ENCODE measurements at places on chromosomes 16 and 17. TPM values are rescaled to one million over a fixed set of nuclear protein-coding genes. Genes with fewer than 3 reads are reported as not detected.

- DNase-seq, result no peak
Measured at GRCh38 chr17:64200080-64201032, 62.7 kb downstream of the TEX2 start.

DNA sequence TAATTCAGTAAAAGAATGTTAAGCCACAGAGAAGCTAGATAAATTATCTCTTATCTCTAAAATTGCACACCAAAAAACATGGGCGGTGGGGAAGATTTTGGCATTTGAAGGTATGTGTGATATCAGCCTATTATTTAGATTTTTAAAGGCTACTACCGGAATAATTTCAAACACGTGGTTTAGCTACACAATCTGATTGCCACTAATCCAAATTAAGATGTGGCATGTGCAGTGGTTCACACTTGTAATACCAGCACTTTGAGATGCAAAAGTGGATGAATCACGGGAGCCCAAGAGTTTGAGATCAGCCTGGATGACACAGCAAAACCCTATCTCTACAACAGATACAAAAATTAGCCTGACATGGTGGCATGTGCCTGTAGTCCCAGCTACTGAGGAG is 584.5 kb downstream of the HS3ST4 start:
- DNase-seq, result no peak

Gene CD300LB
- not detected for total RNA-seq

Gene GAS7
- 52.8 TPM for total RNA-seq

- no peak for DNase-seq
Measured at GRCh38 chr16:23635958-23636357, 5.2 kb downstream of the PALB2 start.

- no peak for DNase-seq
Measured at GRCh38 chr17:68452724-68453290, 4.5 kb downstream of the WIPI1 start.

GRCh38 chr16:27027971-27028370 is 38.8 kb upstream of the C16orf82 start:
- no peak for DNase-seq

DNA sequence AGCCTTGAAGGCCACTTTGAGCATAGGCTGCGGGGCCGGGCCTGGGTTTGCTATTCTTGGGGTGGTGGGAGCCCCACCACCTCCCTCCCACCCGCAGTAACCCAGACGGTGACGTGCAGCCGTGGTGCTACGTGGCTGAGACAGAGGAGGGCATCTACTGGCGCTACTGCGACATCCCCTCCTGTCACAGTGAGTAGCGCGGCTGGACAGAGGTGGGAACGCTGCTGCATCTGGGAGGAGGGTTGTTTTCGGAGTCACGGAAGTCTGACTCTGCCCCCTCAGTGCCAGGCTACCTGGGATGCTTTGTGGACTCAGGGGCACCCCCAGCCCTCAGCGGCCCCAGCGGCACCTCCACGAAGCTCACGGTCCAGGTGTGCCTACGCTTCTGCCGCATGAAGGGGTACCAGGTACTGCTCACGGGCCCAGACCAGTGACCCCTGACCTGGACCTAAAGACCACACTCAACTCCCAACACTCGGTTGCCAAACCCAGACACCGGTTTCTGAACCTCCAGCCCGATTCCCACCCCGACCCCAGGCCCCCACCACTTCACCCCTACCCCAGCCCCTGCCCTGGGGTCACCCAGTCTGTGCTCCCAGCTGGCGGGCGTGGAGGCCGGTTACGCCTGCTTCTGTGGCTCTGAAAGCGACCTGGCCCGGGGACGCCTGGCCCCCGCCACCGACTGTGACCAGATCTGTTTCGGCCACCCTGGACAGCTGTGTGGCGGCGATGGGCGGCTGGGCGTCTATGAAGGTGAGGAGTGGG is 2.1 kb downstream of the KREMEN2 start:
- no peak for DNase-seq

- DNase-seq, result no peak
Measured at GRCh38 chr17:21528031-21528695, 152.0 kb downstream of the KCNJ12 start.

DNA sequence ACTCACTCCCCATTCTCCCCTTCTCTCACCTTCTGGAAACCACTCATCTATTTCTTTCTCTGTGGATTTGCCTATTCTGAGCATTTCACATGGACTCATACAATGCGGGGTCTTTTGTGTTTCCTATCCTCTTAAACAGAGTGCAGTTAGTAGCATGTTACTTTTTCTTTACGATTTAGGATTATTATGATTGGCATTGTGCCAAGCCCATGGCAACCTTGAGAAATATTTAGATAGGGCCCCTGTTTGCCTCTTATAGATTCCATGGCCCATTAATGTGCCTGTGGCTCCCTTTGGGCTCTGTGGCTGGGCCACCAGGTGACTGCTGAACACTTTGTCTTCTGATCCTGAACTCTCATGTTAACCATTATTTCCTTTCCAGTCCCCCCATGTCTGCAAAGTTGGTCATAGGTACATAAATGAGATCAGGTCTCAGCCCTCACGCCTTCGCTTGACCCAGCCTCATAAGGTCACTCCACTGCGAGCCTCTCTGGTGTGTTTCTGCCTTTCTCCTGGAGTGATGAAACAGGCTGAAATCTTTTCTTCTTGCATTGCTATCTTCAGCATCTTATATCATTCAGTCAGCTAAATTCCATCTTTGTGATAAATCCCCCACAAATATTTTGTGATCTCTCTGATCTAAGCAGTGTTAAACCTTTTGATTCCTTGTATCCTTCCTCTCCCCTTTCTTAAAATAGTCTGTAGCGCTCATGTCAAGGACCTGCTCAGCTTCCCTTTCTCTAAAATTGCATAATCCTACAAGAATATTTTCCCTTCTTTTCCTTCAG is 44.0 kb downstream of the MYH3 start:
- DNase-seq, result no peak

Gene ABCA6
- 41.5 TPM for total RNA-seq

GRCh38 chr17:8894673-8895578 is 27.5 kb upstream of the PIK3R6 start:
- DNase-seq, result no peak

DNA sequence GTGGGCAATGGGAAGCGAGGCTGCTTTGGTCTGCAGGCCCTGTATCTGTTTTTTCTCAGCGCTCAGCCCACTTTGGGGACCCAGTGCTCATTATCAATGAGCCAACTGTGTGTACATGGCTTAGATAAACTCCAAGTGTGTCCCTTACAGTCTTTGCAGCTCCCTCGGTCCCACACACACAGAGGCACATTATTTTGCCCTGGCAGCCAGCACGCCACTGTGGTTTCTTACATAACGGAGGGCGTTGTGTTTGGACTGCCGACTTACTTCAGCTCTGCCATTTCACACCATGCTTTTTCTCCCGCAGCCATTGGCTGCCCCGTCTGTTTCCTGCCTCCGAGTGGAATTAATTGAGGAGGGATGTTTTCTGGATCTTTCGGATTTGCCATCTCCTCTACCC is 56.5 kb upstream of the CLEC18A start:
- no peak for DNase-seq

- DNase-seq, result no peak
Measured at GRCh38 chr17:64157669-64158180, 27.8 kb upstream of the ERN1 start.

Gene KRTAP9-4
- total RNA-seq, result not detected

Gene TBC1D3B
- 10.9 TPM for total RNA-seq

GRCh38 chr17:3799181-3799945 is 1.6 kb downstream of the ITGAE start:
- DNase-seq, result no peak

Gene CAVIN1
- 382 TPM for total RNA-seq

Gene HOXB3
- 11.3 TPM for total RNA-seq

Gene FCSK
- total RNA-seq, result 65.3 TPM

Gene HSD17B1
- 0.35 TPM for total RNA-seq

Gene NPIPB2
- 1.8 TPM for total RNA-seq

Gene ZFPM1
- 6.9 TPM for total RNA-seq

Gene KRTAP4-9
- not detected for total RNA-seq

GRCh38 chr17:37067555-37068111 is 118.9 kb downstream of the AATF start:
- no peak for DNase-seq

DNA sequence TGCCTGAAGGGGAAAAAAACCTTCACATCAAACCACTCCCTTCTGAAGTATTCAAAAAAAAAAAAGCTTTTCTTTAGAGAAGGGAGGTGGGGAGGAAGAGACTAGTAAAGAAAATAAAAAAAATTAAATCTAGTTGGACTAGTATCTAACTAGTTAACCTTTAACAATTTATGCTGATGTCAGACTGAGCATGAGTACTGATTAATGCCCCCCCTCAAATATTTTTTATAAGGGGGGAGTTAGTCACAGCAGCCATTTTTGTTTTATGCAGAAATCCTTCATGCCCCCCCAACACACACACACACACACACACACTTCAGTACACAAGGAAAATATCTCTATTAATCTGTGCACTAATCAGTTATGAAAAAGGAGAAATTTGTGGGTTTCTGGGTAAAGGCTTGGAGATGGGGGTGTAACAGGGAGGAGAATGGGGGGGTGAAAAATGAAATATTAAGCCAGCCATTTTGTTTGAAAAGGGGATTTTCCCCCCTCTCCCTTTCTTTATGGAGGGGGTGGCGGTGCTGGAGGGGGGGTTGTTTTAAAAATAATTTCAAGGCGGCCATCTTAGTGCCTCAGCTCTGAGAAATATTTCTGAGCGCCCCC is 4.7 kb upstream of the CHD3 start:
- no peak for DNase-seq

- DNase-seq, result no peak
Measured at GRCh38 chr16:46900455-46901235, 16.5 kb downstream of the GPT2 start.

GRCh38 chr16:64292953-64293352 is 828.9 kb downstream of the CDH11 start:
- DNase-seq, result no peak

DNA sequence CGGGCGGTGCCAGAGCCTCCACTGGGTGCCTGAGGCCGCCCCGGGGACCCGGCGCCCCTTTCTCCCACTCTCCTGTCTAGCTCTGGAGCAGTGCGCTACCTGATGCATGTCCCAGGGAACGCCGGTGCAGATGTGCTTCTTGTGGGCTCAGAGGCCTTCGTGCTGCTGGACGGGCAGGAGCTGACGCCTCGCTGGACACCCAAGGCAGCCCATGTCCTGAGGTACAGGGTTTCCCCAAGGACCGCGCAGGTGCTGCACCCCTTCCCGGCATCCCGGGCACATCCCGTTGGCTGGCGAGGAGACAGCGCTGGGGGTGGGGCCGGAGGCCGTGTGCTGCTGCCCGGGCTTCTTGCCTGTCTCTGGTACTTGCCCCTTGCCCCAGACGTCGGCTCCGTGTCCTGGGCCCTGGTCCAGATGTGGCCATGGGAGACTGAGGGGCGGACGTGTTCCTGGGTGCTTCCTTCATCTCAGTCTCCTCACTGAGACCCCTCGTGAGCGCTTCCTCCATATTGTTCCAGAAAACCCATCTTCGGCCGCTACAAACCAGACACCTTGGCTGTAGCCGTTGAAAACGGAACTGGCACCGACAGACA is 12.5 kb downstream of the RGS11 start:
- DNase-seq, result no peak

DNA sequence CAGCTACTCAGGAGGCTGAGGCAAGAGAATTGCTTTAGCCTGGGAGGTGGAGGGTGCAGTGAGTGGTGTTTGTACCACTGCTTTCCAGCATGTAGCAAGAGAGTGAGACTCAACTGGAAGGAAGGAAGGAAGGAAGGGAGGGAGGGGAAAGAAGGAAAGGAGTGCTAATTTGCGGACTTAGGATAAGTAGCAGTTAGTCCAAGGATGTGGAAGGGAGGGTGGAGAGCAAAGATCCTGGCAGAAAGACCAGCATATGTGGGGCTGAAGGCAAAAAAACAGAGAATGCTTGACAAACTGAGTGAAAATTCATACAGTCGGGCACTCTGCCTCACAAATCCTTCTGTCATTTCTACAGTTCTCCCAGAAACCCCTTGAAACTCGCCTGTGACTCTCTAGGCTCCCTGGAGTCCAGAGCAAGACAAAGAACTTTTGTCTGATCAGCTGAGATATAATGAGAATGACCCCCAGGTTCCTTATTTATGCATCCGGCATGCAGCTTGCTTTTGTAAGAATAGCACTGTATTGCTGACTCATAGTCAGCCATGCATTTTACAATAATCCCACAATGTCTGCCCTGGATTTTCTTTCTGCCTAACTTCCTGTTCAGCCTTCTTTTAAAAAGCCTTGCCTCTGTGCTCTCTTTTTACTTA is 31.5 kb downstream of the CDK5RAP3 start:
- DNase-seq, result no peak

DNA sequence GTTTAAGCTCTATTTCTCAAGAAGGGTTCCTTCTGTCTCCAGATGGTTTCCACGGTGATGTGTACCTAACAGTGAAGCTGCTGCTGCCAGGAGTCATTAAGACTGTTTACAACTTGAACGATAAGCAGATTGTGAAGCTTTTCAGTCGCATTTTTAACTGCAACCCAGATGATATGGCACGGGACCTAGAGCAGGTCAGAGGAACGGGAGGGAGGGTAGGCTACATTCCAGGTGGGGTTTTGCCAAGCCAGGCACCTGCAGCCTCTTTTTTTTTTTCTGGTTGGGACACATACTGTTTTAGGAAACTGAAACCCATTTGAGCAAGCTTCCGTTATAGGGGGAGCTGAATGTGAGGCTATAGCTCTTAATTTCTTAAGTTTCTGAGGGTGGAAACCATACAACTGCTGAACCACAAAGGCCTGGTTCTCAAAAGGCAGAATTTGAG is 10.6 kb downstream of the LIG3 start:
- DNase-seq, result peak; percentile 34

DNA sequence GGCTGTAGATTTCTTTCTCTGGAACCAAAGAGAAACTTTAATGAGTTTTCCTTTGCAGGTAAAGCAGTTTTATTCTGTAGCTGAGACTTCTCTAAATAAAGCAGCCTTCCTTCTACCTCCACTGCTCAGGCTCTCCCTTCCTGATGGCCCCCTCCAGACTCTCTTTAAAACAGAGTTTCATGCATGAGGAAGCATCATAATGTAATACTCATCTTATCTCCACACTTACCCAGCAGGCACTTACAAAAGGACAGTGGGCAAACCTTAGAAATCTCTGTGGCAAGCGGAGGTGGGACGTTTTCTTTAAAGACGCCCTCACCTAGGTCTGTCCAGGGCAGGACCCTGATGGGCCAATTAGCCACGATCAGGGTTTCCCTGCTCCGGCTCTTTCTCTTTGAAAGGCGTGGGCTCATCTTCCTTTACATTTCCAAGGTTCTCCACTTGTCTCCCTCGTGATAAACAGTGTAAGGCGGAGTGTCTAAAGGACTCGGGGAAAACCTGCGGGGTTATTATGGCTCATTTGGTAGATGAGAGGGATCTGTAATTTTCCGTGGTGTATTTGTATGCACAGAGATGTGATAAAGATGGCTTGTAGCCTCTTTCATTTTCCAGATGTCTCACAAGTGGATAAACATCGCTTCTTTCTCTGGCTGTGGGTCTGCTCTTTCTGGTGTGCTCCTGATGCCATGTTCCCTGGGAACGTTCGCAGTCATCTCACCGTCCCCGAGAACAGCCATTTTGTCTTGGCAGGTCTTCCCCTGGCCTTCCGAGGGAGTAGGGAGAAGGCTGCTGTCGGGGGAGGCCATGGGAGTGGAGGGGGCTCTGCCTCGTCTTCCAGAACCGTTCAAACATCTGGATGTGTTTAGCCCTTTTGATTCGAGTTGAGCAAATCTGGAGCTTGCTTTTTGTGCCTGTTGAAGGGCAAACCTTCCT is 239.0 kb downstream of the CCDC182 start:
- no peak for DNase-seq

- no peak for DNase-seq
Measured at GRCh38 chr17:17341452-17341851, 38.3 kb downstream of the NT5M start.

GRCh38 chr17:82152556-82153294 is 54.7 kb upstream of the FASN start:
- no peak for DNase-seq

GRCh38 chr16:2471653-2472487 is 773 bp downstream of the NTN3 start:
- DNase-seq, result no peak

Gene ZP2
- not detected for total RNA-seq

All from uterus (tissue), 4 donors.